Activated CD4-positive, alpha-beta memory T cell treated with anti-CD3 and anti-CD28 coated beads for 36 hours (primary cell): ENCODE measurements at places on chromosomes 1 and 21. TPM values are rescaled to one million over a fixed set of nuclear protein-coding genes. Genes with fewer than 3 reads are reported as not detected.

DNA sequence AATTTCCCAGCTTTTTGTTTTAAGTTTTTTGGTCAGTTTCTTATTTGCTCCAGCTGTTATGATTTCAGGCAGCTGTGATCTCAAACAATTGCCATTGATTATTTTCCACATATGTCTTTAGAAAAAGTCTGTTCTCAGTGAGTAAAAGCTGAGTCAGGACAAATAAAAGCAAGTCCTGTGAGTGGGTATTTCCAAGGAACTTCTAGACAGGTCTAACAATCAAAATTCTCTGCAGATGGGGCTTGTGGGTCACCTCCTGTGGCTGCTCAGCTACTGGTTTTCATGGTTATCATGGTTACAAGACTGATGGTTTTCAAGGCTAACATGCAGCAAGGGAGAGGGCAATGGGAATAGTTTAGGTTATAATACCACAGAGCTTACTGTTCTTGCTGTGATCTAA lies 585.7 kb downstream of the LMO4 start:
- H3K36me3 ChIP-seq = peaks cover 1% of the 10 kb centered on the region
- H3K27me3 ChIP-seq = peaks cover 8% of the 10 kb centered on the region
- no peaks in the 10 kb centered on the region for H3K4me1 ChIP-seq
- H3K4me3 ChIP-seq = no peak overlapping the region

USP21 gene
- 28.6 TPM for total RNA-seq

OR2T2 gene
- total RNA-seq = not detected

DNA sequence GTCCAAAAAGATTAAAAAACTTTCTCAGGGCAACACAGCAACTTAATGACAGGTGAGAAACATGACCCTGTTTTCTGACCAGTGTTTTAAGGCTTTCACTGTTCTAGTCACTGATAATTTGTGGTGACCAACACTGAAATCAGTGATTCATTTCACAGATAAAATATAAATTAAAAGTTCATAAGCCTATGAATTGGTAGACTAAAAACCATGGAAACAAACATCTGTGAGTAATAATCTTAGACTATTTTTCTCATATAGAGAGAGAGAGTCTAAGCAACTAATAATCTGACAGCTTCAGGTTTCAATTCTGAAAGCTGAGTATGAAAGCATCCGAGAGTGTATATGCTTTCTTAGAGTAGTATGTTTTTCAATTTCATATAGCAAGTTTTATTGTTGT lies 536.9 kb downstream of the ADGRL2 start:
- H3K27me3 ChIP-seq = no peaks in the 10 kb centered on the region
- H3K36me3 ChIP-seq = no peaks in the 10 kb centered on the region
- no peak overlapping the region for H3K27ac ChIP-seq
- no peak overlapping the region for H3K4me3 ChIP-seq

HHAT gene
- total RNA-seq = 1.8 TPM
